ENCODE measurements at places on chromosomes 3 and 15.

GRCh38 chr15:59321000-59321689, 51.5 kb downstream of the MYO1E start:
- DNase-seq, result no peak

DNA sequence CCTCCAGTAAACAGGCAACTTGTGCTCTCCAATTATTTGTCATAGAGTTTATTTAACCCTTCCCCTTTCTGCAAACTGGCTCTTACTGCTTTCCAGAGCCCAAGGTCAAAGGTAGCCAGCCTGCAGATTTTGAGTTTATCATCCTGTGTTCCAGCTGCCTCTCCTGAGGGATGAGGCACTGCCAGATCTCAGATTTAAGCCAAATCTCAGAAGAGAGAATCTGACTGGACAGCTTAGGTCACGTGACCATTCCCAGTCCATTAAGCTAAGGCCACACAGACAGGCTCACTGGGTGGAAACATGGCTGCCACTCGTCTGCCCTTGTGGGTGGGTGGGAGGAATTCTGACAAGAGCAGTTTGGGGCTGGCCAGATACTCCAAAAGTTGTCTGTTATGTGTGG, 8.6 kb upstream of the SIAH2 start:
- no peak for DNase-seq

GRCh38 chr15:100112636-100113305, 229.0 kb downstream of the ADAMTS17 start:
- DNase-seq, result no peak

GRCh38 chr3:112734171-112734570, 93.2 kb upstream of the CCDC80 start:
- DNase-seq, result peak; percentile 28

DNA sequence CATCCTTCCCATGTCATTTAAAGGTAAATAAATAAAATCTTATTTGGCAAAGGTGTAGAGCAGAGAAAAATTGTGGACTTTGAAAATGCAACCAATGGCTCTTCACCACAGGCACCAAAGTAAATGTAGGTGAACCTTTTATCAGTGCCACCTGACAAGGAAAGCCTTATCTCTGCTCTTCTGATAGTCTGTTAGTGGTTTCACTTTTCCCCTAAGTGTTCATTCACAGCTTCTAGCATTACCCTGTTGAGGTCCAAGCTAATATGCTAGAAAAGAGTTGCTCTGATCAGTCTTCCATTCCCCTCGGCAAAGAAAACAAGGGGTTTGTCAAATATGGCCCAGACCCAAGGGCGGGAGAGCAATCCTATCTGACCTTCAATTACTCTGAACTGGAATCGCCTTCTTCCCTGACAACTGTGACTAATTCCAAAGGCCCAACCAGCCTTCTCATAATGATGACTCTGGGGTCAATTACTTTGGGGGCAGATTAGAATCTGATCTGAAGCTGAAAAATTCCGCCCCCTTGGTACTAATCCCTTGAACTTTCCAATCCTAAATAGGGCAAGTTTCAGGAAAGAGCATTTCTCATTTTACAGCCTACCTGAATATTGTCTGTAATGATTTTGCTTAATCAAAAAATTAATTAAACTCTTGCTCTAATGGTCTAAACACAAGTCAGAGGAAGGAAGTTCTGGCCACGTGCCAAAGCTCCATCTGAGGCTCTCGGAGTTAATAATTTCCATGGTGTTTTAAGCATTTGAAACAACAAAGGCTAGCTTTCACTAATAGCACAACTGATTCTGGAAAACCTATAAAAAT, 52.4 kb downstream of the SETMAR start:
- no peak for DNase-seq

DNA sequence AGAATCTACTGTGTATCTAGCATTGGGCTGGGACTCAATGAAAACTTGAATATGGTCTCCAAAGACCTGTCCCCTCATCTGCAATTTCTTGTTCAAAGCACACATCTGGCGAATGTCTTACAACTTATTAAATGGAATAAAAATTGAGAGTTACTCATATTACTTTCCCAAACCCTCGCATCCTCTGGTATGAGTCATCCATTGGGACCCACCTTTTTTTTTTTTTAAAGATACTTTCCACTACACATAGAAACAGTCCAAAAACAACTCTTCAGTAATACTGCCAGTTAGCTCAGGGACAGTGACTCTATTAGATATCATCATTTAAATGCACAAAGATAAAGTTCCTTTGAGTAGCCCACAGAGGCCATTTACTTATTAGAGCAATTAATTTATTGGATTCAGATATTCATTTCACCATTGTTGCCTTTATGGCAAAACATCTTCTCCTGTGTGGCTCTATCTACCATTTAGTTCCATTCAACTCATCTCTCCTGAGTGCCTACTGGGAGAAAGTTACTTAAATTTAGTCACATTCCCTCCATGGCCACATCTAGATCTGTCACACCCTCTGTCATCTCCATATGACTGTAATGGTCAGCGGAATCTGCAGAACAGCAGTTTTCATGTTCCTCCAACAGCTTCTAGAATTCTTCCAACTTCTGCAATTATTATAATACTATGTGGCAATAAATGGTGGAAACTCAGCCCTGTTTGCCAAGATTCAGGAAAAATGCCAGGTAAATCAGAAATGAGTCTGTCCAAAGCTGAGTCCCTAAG, 77.9 kb upstream of the ARHGEF3 start:
- DNase-seq, result peak; percentile 60

DNA sequence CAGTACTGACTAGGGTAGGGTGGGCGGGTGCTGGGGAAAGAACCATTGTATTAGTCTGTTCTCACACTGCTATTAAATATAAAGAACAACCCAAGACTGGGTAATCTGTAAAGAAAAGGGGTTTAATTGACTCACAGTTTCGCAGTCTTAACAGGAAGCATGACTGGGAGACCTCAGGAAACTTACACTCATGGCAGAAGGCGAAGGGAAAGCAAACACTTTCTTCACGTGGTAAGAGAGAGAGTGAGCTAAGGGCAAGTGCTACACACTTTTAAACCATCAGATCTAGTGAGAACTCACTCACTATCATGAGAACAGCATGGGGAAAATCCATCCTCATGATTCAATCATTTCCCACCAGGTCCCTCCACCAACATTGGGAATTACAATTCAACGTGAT, 98.0 kb downstream of the OXSM start:
- DNase-seq, result no peak

GRCh38 chr15:99124641-99125040, 19.8 kb downstream of the SYNM start:
- DNase-seq, result no peak

- DNase-seq, result peak; percentile 99
Measured at GRCh38 chr3:109685084-109686079, 348.0 kb upstream of the DPPA4 start.

DNA sequence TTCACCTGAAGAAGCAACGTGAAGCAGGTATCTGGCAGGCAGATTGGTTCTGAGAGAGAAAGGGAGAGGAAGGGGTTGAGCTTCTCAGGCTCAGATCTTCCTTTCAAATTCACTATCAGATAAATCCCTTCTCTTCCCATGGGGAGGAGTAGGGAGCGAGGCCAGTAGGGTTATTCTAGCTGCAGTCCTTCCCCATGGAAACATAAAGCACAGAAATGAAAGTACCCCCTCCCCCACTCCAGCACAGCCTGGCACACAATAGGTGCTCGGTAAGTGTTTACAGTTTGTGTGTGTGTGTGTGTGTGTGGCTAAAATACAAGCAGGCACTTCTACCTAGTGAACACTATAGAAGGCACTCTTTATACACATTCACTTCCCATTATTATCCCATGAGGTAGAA, 20.8 kb upstream of the VPS8 start:
- no peak for DNase-seq

GRCh38 chr3:133891662-133892378, 3.9 kb downstream of the RAB6B start:
- DNase-seq, result no peak
